ENCODE measurements at places on chromosomes 1 and 21.

DNA sequence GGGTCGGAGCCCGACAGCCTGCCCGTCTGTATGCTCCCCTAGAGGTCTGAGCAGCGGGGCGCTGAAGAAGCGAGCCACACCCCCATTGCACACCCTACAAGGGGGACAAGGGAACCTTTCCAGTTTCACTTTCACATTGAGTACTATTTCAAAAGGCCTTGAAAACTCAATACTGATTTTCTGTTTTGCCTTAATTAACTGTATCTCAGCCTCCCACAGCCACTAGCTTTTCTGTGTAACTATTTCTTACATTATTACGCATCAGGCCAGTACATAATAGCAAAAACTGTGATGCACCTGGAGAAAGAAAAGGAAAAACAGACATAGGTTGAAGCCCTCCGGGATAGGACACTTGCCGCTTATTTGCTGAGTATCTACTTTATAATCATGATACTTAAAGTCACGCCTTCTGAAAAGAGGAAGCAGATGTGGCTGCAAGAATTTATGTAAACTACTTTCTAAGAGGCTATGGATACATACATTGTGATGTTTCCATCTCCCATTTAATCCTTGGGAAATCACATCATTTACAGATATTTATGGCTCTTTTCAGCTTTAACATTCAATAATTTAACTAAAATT is 1719.5 kb downstream of the MRPL39 start:
- no peak for DNase-seq

DNA sequence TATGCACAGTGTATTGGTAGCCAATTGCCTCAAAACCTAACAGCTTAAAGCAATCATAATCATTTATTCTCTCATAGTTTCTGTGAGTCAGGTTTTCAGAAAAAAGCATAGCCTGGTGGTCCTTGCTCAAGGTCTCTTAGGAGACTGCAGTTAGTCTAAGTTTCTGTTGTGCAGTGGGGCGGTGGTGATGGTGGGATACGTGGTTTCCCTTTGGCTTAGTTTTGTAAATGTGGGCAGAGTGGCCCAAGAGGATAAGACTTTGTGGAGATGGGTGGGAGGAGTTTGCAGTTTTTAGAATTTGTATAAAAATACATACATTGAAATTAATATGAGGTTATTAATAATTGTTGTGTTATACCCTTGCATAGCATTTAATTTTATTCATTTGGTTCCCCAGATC is 68.6 kb downstream of the NOS1AP start:
- DNase-seq, result no peak

- no peak for DNase-seq
These were observed 9.1 kb downstream of the NHLH1 start for GRCh38 chr1:160375788-160376524.

DNA sequence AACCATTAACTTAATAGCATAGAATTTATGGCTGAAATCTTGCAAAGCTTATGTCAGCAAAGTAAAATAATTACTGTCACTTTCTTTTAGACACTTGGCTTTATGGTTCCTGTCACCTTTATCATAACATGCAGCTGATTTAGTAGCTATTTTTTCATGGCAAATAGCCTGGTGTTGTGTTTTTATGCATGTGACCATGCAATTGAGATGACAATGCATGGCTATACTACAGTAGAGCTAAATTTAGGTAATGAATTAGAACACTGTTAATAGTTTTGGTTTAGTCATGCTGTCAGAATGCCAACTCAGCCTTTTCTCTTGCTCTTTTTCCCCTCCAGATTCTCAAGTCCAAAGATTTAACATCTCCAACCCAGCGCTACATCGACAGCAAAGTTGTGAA is 88.6 kb downstream of the TGFB2 start:
- peak; percentile 15 for DNase-seq

DNA sequence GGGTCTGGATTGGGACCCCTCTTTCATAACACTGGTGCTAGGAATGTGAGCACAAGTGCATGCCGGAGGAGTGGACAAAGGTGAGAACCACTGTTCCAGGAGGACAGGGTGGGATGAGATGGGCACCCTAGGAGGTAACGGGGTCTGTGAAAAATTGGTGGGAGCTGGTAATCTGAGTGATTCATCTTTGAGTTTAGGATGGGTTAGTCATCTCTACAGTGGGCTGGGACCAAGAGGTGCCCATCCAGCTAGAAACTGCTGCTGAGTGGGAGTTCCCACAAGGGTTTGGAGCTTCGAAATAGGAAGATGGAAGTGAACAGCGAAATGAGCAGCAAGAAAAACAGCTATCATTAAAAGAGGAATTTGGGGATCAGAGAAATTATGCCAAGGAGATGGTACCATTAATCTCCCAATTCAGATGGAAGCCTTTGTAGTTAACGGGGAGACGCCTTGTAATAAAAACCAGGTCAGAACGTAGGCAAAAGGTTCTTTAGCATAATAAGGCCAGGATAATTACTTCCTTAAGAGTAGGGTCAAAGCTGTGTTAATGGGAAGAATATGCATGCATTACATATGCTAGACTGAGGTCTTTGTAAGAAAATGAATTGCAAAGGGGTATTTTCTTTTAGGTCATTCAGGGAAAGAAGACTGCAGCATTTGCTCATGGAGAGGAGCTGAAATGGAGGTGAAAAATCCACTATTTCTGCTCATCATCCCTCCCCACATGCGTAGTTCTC is 55.5 kb downstream of the OLFML3 start:
- no peak for DNase-seq

DNA sequence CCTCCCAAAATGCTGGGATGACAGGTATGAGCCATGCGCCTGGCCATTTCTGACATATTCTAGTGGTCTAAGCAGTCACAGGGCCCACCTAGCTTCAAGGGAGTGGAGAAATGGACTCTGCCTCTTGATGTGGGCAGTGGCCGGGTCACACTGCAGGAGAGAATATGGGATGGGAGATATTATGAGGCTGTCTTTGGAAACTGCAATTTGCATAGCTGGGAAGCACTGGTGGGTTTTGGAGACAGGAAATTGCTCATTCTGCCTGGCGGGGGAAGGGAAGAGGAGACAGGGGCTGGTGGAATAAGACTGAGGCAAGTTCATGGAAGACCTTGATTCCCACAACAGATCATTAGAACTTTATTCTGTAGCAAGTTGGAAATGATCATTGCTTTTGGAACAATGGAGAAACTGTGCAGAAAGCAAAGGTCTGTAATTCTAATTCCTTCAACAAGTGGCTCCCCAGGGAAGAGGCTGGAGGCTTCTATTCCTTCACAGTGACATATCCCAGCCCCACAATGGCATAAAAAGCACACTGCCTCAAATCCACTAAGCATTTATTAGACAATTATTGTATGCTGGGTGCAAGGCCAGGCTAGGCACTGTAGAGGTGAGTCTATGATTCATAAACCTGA is 10.5 kb downstream of the NCMAP start:
- DNase-seq, result no peak

DNA sequence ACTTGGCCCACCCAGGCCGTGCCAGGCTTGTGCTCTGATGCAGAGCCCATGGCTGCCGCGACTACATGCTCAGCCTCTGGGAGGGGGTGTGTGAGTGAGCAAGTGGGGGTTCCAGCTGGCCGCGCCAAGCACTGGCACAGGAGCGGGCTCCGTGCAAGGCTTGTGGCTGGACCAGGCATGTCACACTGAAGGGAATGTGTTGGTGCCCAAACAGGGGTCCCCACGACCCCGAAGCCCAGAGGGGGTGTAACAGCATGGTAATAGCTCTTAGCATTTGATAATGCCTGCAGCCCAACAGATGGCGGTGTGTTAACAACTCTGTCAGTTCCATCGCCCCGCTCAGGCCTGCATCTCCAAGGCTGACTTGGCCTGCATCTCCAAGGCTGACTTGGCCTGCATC is 38.3 kb upstream of the CD46 start:
- DNase-seq, result no peak

- no peak for DNase-seq
These were observed 53.4 kb downstream of the MIER1 start for GRCh38 chr1:66978201-66978600.

- no peak for DNase-seq
These were observed 6.2 kb downstream of the DISP3 start for GRCh38 chr1:11485191-11485590.

- no peak for DNase-seq
These were observed 7.2 kb upstream of the GRIK3 start for GRCh38 chr1:37041483-37041882.

- no peak for DNase-seq
These were observed 26.5 kb downstream of the CYYR1 start for GRCh38 chr21:26546446-26547097.

DNA sequence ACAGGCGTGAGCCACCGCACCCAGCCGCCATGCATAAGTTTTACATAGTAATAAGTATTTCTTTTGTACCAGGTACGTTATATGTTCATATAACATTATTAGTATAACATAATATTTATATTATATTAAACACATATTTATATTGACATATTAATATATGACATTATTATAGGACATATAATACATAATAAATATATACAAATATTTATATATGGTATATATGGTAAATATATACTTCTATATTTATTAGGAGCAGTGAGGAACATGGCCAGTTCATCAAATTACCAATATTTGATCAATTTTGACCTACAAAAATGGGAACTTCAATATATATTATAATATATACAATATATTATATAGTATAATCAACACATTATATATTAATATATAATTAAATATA is 245.9 kb upstream of the FGGY start:
- no peak for DNase-seq

DNA sequence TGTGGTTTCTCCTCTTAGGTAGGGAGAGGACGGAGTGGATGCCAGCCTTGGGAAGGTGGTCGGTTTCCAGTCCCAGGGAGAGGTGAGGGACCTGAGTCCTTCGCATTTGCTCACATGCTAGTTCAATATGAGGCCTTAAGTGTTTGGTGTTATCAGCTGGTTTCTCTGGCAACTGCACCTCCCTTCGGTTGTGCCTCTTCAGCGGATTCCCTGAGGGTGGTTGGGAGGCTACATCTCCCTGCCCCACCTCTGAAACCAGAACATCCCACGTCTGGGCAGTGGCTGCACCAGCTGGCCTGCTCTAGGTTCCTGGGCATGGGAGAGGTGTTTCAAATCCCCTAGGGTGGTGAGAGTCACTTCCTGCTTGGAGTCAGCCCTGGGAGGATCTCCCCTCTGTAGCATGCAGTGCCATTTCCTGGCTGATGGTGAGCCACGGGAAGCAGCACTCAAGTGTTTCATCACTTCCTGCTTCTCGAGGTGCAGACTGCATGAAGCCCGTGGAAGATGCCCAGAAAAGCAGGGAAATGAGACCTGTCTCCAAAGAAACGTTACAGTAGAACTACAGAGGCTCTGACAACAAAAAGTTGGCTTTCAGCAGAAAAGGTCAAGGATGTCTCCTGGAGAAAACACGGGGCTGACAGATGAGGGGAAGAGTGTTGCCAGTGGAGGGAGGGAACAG is 4.5 kb downstream of the TMEM125 start:
- DNase-seq, result no peak

DNA sequence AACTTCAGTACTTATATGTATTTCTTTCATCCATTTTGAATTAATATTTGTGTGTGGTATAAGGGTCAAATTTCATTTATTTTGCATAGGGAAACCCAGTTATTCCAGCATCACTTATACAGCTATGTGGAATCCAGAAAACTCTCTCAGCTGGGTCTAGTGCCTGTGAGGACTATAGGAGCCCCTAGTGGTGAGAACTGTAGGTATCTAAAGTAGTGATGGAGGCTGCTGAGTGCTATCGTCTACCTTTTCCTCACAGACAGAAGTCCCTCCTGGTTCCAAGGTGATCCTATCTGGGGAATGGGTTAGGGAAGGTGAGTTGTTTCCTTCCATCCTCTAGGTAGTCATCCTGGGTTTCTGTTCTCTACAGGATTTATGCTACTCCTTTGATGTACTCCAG is 352.0 kb upstream of the C1orf87 start:
- no peak for DNase-seq

GRCh38 chr1:213720032-213720431 is 267.7 kb upstream of the PROX1 start:
- no peak for DNase-seq

DNA sequence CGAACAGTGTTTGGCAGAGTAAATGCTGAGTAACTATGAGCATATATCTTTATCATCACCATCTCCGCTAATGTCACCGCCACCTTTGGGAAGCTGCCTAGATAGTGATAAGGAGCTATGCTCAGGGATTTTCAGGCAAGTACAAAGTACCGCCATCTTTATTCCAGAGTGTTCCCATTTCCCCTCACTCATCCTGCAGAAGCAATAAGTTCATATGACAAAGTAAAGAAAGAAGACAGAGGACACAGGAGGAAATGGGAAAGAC is 89.6 kb downstream of the TGFBR3 start:
- DNase-seq, result no peak

GRCh38 chr1:81650776-81651175 is 150.0 kb upstream of the ADGRL2 start:
- no peak for DNase-seq

- DNase-seq, result peak; percentile 93
These were observed at the start of gene VASH2 for GRCh38 chr1:212950243-212951125. VASH2 (plus strand) TSS chr1:212950541; CDS start chr1:212951543, 1,002 bp downstream.

DNA sequence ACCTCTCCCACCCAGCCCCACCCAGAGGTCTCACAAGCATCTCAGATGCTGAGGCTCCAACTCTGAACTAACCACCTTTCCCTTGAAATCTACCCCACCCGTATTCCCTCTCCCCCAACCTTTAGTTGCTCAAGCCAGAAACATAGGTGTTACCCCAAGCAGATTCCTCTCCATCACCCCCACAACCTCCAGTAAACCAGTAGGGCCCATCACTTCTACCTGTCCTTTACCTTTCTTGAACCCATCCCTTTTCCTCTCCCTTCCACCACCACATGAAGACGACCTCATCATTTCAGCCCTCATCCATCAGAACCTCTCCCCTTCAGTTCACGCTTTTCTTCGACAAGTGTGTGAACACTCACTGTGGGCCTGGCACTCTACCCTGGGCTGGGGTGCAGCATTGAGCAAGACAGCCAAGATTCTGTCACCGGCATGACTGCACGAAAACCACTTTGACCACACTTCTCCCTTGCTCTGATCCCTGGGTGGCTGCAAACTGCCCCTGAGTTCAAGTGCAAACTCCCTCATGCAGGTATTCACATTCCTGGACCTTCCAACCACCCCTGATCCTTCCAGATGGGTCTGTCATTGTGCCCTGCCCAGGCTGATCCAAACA is 65.5 kb upstream of the LAPTM5 start:
- DNase-seq, result no peak

DNA sequence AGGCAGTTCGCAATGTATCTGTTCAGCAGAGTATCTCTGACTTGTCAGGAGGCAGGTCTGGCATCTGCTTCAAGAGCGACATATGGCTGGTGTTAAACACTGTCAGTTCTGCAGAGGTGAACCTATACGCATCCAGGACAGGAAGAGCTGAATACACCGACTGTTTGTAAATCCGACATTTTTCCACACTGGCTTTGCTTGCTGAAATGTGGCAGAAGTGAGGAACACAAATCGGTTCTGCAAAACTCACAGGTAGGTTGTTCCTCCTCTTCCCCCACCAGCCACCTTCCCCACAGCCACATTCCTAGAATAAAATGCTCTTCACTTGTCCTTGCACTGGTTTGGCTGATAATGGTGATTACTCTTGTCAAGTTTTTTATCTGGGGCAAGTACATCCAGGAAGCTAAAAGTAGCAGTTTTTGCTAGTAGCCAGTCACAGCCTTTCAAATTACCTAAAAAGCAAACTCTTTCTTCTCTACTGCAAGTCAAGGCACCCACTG is 289.2 kb downstream of the GRIK1 start:
- no peak for DNase-seq

GRCh38 chr1:20345419-20345818 is 54.7 kb downstream of the VWA5B1 start:
- DNase-seq, result no peak

GRCh38 chr1:169110236-169110635 is 3.7 kb downstream of the ATP1B1 start:
- DNase-seq, result no peak
